ENCODE measurements at places on chromosomes 12 and 14. TPM values are rescaled to one million over a fixed set of nuclear protein-coding genes. Genes with fewer than 3 reads are reported as not detected.

The CLEC6A gene
- polyA plus RNA-seq, result not detected

The MANSC4 gene
- polyA plus RNA-seq, result 0.06 TPM

The AMIGO2 gene
- 0.54 TPM for polyA plus RNA-seq

The TMCC3 gene
- polyA plus RNA-seq, result 16.9 TPM

The PPP4R4 gene
- polyA plus RNA-seq, result not detected

The AVPR1A gene
- not detected for polyA plus RNA-seq

The SPIC gene
- polyA plus RNA-seq, result 0.10 TPM

The GSC gene
- polyA plus RNA-seq, result not detected

The CCDC198 gene
- polyA plus RNA-seq, result 1.1 TPM

The KCNA5 gene
- 0.30 TPM for polyA plus RNA-seq

The C12orf76 gene
- 32.4 TPM for polyA plus RNA-seq

The NTF3 gene
- 4.9 TPM for polyA plus RNA-seq

The NEMF gene
- polyA plus RNA-seq, result 29.1 TPM

The IFNG gene
- polyA plus RNA-seq, result not detected

The CRIP1 gene
- polyA plus RNA-seq, result 71.9 TPM

The IKZF4 gene
- polyA plus RNA-seq, result 1.3 TPM

The GSG1 gene
- polyA plus RNA-seq, result 0.85 TPM

The TRHDE gene
- 14.6 TPM for polyA plus RNA-seq

The ENDOU gene
- polyA plus RNA-seq, result not detected

The FAM90A1 gene
- 0.45 TPM for polyA plus RNA-seq

The LPAR5 gene
- polyA plus RNA-seq, result 8.8 TPM

The MDM1 gene
- 3.5 TPM for polyA plus RNA-seq

The BDKRB1 gene
- 2.1 TPM for polyA plus RNA-seq

The PLEKHD1 gene
- polyA plus RNA-seq, result under 0.01 TPM

The KRT77 gene
- polyA plus RNA-seq, result 0.01 TPM

The NINJ2 gene
- 0.67 TPM for polyA plus RNA-seq

The ESR2 gene
- polyA plus RNA-seq, result not detected

The STAC3 gene
- polyA plus RNA-seq, result 3.2 TPM

The PPP1R3E gene
- polyA plus RNA-seq, result 6.7 TPM

The SPRING1 gene
- 15.4 TPM for polyA plus RNA-seq

The PZP gene
- polyA plus RNA-seq, result not detected

The ZNF891 gene
- polyA plus RNA-seq, result 0.22 TPM

The SYT1 gene
- polyA plus RNA-seq, result 1.3 TPM

The MEG3 gene
- 13.4 TPM for polyA plus RNA-seq

The GRIP1 gene
- polyA plus RNA-seq, result 0.54 TPM

The TAS2R30 gene
- 0.03 TPM for polyA plus RNA-seq
